ENCODE measurements at places on chromosomes 1 and 21.
A peak's percentile ranks its signal among the peaks of the same experiment; 100 is the strongest.

GRCh38 chr1:101420406-101420805 is 183.6 kb downstream of the S1PR1 start:
- no peak for DNase-seq

DNA sequence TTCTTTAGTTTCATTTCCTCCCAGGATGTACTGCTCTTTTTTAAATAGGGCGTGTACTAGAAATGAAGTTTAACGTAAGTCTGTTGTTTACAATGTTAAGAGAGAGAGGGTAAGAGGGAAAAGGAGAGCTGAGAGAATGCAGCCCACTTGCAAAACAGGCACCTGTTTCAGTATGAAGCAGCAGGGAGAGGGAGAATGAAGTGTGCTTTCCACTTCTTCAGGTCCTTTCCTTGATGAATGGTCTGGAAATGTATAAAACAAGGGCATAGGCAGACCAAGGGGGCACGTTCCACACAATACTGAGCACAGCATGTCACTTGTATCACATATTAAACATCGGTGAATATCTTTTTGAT is 2.0 kb downstream of the KCNA3 start:
- no peak for DNase-seq

- peak; percentile 84 for DNase-seq
Observed at GRCh38 chr1:16187748-16188401, 24.6 kb downstream of the ARHGEF19 start.

- DNase-seq, result no peak
Observed at GRCh38 chr1:186799689-186800054, 29.1 kb upstream of the PLA2G4A start.

DNA sequence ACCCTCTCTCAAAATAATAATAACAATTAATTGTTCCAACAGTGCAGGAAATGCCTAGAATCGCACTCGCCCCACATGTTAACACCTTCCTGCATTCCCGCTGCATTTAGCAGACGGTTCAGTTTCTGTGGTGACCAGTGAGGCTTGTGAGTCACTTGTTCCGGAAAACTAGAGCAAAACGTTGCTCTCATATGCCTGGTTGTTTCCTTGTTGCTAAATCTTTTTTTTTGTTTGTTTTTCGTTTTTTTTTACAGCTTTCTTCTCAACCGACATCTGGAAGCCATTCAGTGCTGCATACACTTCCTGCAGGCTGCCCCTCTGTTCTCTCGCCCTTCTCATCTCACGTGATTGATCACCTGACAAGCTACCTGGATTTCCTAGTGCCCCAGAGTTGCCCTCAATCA is 56.9 kb upstream of the TMPRSS2 start:
- DNase-seq, result peak; percentile 55

DNA sequence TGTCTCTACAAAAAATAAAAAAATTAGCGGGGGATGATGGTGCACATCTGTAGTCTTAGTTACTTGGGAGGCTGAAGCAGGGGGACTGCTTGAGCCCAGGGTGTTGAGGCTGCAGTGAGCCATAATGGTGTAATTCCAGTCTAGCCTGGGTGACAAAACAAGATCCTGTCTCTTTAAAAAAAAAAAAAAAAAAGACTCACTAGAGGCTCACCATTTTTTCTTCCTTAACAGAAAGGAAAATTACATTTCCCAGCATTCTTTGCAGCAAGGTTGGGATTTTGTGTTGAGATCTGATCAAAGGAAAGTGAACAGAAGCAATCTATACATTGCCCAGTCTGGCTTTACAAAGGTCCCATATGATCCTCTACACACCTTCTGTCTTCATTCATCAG is 21.5 kb downstream of the GFI1 start:
- DNase-seq, result no peak

GRCh38 chr1:219563568-219563967 is 49.3 kb downstream of the ZC3H11B start:
- no peak for DNase-seq

- DNase-seq, result no peak
Observed at GRCh38 chr1:225888289-225888897, 553 bp downstream of the LEFTY1 start.

GRCh38 chr1:39755965-39756659 is 15.0 kb downstream of the OXCT2 start:
- no peak for DNase-seq

All from HFFc6 (cell line).